CD4-positive, alpha-beta T cell treated with Interleukin-15 for 4 hours (primary cell): ENCODE measurements at places on chromosomes 3 and 15.

GRCh38 chr3:187902041-187902471 is 156.8 kb upstream of the BCL6 start:
- no peak for DNase-seq

GRCh38 chr3:157093096-157093495 is 66.9 kb downstream of the CCNL1 start:
- no peak for DNase-seq

DNA sequence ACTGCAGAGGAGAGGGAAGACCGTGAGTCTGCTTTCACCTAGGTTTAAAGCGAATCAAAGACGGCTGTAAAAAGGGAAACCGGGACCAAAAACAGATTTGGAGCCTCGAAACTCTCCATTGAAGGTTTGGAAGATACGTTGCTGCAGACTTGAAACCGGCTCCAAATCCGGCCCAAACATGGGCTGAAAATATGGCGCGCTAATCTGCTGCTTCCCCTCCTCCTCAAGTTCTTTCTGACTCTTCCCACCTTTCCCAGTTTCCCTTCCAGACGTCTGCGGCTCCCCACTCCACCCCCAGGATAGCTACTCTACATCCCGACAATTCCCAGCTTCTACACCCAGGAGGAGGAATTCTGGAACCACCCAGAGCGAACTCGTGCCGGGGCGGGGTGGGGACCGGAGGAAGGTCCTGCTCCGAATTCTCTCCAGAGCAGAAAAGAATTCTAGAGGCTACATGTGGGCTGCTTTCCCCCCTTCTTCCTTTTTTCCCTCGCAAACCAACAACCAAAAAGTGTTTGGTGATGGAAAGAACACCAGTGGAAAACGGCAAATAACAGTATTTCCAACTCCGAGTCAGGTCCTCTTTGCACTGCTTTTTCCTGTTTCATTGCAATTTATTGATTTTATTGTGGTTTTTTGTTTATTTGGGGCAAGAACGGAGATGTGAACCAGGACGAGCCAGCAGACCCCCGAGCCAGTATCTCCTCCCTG is 8.5 kb downstream of the EOMES start:
- DNase-seq, result no peak

DNA sequence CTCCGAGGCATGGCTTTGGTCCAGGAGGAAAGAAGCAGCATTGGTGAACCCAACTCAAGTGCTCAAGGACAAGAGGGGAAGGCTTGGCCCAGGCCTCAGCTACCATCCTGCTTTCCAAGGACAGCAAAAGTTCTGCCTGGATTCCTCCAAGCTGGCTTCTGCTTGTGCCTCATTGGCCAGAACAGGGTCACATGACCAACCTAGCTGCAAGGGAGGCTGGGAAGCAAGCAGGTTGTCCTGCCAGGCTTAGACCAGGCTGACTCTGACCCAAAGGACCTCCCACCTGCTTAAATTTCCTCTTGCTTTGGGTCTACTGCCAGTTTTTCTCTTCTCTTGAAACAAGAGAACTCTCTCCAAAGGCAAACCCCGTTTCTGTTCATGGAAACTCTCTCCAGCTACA is 70.7 kb downstream of the RPN1 start:
- DNase-seq, result no peak

DNA sequence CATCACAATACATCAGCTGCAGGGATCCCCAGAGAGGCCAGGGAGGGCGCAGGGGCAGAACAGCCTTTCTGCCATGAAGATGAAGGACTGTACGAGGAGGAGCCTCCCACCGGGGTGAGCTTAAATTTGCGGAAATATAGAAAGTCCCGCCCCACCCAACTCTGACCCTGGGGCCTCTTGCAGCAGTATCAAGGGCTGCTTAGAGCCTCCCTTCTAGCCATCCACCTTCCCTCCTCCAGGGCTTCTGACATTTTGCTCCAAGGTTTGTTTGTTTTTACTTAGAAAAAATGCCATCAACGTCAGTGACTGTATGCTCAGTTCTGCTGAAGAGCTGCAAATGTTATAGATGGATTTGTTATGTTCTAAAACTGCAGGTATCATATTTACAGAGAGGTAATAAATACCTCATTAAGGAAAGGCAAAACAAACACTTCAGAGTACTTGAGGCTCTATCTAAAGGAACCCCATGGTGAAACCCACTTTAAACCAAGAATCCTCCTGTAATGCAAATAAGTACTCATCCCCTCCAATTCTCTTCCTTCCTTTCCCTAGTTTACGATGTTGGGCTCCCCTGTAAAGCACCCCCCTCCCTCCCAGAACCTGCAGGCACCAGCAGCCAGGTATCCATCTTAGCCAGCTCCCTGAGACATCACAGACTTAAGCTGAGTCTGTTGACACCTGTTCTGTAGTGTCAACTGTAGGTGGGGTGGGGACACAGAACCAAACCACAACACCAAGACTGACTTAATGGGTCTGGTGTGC is 30.5 kb downstream of the RFTN1 start:
- peak; percentile 25 for DNase-seq
